ENCODE measurements at places on chromosomes 3 and 15.

DNA sequence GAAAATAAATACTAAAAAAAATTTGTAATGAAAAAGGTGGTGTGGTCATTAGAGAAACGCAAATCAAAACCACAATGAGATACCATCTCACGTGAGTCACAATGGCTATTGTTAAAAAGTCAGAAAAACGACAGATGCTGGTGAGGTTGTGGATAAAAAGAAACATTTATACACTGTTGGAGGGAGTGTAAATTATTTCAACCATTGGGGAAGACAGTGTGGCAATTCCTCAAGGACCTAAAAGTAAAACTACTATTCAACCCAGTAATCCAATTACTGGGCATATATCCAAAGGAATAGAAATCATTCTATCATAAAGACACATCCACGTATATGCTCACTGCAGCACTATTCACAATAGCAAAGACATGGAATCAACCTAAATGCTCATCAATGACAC, 120.3 kb downstream of the MYO9A start:
- no peak for DNase-seq

- no peak for DNase-seq
These were observed 285.0 kb downstream of the SQOR start for GRCh38 chr15:45919806-45920205.

- no peak for DNase-seq
These were observed 310.6 kb downstream of the PDCD6IP start for GRCh38 chr3:34109021-34109420.

DNA sequence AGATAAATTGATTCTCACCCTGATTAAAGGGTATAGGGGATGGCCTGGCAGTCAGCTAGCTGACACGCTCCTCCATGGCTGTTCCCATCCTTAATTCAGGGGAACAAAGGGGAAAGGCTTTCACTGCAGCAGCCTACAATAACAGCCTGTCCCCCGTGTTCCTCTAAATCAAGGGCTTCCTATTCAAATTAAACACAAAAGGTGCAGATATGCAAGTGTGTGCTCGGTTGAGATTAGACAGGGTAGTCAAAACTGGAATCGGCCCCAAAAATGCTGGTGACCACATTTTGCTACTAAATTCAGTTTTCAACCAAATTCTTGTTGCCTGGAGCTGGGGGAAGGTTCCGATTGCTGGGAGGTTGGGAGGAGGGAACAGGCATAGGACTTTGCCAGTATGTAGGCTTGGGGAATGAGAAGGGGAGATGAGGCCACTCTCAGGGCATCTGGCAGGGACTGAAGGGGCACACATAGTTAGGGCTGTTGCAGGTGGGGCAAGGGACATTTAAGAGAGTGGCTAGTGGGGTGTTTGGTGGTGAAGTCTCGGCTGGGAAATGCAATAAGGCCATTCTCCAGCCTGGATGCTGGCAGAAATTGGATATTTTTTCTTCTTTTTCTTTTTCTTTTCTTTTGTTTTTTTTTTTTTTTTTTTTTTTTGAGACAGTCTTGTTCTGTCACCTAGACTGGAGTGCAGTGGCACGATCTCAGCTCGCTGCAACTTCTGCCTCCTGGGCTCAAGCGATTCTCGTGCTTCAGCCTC, 32.9 kb upstream of the CTSH start:
- DNase-seq = no peak

Measured in activated CD4-positive, alpha-beta T cell treated with anti-CD3 and anti-CD28 coated beads, Interleukin-2, amount 50 U/mL, for 24 hours (primary cell).